Naive thymus-derived CD4-positive, alpha-beta T cell (primary cell): ENCODE measurements at places on chromosomes 7 and 10. TPM values are rescaled to one million over a fixed set of nuclear protein-coding genes. Genes with fewer than 3 reads are reported as not detected.

The HYAL4 gene
- 0.19 TPM for total RNA-seq

The SPDYE9 gene
- total RNA-seq, result not detected

The LLCFC1 gene
- not detected for total RNA-seq

The LRRD1 gene
- 0.22 TPM in 1 of 2 replicates, not detected in the other for total RNA-seq

The TMEM72 gene
- total RNA-seq, result not detected

The TEX47 gene
- total RNA-seq, result not detected in 2 replicates

The EBF3 gene
- not detected in 2 replicates for total RNA-seq

The TMEM184A gene
- not detected for total RNA-seq

- DNase-seq, result no peak
These were observed 23.0 kb upstream of the ITPRID1 start for GRCh38 chr7:31490796-31491314.

DNA sequence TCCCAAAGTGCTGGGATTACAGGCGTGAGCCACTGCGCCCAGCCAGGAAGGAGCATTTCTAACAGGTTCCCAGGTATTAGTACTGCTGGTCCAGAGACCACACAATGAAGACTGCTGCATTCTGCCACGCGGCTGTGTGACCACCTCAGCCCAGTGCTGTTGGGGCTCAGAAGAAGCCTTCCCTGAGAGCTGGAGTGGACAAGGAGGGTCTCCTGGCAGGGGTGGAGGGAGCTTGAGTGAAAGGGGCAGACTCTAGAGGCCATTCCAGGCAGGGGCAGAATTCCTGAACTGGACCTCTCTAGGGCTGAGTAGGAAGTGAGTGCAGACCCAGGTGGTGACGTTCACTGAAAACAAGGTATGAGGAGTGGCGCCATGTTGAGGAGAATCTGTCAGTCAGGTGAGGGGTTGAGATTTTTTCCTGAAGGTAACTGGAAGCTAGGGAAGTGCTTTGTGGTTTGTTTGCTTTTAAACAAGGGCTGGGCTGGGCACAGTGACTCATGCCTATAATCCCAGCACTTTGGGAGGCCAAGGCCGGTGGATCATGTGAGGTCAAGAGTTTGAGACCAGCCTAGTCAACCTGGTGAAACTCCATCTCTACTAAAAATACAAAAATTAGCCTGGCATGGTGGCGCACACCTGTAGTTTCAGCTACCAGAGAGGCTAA lies 67.6 kb downstream of the TACC2 start:
- no peak for DNase-seq

- no peak for DNase-seq
These were observed 44.9 kb downstream of the PPP1R3C start for GRCh38 chr10:91587710-91588638.

- DNase-seq, result no peak
These were observed 1071.7 kb upstream of the POT1 start for GRCh38 chr7:126001349-126001748.

DNA sequence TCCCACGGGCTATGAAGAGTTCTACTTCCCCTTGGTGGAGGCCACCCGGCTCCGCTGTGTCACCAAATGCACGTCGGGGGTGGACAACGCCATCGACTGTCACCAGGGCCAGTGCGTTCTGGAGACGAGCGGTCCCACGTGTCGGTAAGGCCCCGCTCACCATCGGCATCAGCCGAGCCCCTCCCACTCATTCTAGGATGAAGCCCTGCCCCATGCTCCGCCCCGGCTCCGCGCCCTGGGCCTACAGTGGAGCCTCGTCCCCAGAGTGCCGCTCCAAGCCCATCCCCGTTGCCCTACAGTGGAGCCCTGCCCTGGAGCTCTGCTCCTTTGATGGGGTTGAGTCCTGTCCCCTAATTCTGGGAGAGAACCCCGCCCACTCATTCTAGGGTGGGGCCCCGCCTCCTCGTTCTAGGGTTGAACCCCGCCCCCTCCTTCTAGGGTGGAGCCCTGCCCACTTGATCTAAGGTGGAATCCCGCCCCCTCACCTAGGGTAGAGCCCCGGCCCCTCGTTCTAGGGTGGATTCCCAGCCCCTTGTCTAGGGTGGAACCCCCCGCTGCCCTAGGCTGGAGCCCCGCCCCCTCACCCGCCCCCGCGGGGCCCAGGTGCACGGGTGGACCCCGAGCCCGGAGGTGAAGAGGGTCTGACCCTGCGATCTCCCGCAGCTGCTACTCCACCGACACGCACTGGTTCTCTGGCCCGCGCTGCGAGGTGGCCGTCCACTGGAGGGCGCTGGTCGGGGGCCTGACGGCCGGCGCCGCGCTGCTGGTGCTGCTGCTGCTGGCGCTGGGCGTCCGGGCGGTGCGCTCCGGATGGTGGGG lies 3.4 kb upstream of the MUC12 start:
- DNase-seq, result peak; percentile 88

GRCh38 chr7:100489121-100489520 lies 5.4 kb downstream of the NYAP1 start:
- no peak for DNase-seq

DNA sequence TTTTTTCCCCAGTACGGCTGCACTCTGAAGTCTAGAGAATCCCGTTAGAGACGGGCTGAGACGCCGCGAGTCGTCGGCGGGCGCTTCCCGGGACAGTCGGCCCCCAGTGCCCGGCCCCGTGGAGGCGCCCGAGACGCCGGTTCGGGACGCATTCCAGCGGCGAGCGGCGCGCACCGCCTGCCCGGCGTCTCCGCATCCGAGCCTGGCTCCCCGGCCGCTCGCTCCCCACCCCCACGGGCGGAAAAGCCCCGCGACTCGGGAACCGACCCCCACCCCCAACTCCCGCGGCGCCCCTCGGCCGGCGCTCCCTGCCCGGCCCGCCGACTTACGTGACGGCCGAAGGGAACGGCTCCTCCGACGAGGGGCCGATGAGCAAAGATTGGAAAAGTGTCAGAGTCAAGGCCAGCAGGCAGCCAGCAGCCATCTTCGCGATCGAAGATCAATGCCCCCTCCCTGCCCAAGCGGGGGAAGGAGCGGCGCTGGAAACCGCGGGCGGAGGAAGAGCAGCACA lies 486 bp downstream of the CACNA2D1 start:
- DNase-seq, result no peak

DNA sequence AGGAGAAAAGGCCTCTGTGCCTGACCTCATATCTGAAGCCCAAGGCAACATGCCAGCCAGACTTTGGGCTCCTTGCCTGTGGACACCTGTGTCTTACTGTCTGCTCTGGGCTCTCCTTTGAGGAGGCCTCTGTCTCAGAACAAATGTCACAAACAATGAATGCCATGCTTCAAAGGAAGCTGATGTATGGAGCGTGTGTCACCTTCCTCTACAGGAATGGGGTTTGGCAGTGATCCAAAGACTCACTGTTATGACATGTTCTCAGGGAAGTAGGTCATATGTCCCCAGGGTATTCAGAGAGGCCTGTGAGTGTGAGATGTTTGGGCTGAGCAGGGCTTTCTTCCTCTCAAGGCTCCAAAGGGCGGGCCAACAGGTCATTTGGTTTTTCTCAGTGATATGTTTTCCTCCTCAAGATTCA lies 38.4 kb downstream of the PTPRE start:
- no peak for DNase-seq
